ENCODE measurements at places on chromosomes 4 and X.

DNA sequence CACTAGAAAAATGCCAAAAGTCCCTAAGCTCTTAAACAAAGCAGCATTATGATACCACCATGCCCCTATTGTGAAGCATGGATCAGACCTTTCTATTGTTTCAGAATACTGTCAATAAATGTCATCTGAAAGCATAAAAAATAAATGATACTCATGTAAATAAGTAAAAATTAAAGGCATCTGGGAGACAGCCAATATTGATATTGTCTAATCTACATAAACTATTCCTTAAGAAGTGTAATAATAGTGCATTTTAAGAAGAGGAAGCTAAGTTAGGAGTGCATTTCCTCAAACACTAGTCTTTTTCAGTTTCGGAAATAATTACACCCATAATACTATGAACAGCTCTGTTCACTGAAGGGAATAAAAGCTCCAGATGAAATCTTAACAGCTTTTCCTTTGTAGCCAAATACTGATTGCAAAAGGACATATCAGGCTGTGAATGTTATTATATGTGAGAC is 181.6 kb downstream of the SPOCK3 start:
- no peak for DNase-seq

DNA sequence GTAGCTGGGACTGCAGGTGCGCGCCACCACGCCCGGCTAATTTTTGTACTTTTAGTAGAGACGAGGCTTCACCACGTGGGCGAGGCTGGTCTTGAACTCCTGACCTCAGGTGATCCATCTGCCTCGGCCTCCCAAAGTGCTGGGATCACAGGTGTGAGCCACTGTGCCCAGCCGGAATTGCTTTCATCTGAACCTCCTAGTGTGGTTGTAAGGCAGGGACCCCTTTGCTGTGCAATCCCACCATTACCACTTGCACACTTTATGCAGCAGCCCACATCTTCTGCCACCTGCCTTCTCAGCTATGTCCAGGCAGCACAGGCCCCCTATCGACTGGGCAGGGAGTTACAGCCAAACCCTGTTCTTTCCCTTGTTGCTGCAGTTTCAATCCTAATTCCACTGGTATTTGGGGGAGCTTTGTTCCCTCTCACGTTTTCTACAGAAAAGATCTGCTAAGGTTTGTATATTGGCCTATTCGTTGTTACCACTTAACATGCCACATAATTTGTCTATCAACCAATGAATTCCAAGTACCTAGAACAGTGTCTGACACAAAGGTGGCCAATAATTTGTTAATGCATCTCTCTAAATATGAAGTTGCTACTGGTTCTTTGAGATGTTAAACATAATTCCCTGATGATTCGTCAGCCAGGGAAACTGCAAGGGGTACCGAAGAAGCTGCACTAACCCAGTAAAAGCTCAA is 6.5 kb downstream of the RPL39 start:
- DNase-seq = peak; percentile 52

DNA sequence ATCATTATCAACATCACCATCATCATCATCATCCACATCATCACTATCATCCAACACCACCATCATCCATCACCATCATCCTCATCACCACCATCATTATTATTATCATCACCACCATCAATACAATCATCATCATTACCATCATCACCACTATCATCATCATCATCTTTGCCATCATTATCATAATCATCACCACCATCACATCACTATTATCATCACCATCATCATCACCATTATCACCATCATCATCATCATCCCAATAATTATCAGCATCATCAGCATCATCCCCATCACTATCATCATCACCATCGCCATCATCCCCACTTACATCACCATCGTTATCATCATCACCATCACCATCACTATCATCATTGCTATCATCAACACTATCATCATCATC is 1021.9 kb upstream of the PRKX start:
- DNase-seq = no peak

DNA sequence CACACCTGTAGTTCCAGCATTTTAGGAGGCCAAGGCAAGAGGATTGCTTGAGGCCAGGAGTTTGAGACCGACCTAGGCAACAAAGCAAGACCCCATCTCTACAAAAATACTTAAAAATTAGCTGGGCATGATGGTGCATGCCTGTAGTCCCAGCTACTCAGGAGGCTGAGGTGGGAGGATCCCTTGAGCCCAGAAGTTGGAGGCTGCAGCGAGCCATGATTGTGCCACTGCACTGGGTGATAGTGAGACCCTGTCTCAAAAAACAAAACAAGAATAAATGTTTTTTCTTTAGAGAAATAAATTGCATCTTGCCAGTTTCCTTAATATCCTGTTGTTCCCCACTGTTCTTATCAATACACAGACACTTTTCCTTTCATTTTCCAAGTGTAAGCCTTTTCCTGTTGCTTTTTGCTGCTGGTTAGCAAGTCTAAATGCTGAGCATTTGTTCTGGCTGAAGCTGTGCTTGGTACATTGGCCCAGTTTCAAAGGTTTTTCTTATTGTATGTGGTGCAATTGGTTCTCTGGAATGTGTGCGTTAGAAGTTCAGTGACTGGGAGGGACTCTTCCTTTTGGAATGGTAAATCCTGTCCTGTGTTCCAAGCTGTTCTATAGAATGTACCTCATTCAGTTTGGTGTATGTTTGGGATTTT is 98.2 kb downstream of the AFF1 start:
- DNase-seq = peak; percentile 20

DNA sequence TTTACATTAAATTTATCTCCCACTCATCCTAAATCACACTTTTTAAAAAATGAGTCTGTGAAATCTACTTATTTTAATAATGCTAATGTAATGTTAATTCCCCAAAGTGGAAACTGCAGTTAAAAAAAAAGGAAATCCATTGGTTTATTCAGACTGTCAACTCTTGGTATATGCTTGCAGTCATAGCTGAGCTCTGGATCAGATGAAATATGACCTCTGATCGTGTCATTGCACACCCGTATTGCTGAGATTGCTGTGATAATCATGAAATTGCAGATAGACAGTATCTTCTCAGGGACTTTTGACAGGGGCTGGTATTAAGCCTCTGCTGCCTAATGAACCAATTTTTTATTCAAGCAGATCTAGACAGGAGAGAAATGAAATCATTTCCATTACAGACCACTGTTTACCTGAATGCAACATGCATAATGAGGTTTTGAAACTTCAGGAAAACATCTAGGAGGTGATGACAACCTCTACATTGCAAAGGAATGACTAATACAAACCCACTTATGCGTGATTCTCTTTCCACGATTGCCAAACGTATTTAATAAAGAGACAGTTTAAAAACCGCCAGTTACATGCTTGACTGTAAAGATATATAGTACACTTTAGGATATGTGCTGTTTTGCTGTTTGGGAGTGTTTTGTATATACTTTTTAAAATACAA is 138.3 kb upstream of the PUDP start:
- DNase-seq = peak; percentile 52

DNA sequence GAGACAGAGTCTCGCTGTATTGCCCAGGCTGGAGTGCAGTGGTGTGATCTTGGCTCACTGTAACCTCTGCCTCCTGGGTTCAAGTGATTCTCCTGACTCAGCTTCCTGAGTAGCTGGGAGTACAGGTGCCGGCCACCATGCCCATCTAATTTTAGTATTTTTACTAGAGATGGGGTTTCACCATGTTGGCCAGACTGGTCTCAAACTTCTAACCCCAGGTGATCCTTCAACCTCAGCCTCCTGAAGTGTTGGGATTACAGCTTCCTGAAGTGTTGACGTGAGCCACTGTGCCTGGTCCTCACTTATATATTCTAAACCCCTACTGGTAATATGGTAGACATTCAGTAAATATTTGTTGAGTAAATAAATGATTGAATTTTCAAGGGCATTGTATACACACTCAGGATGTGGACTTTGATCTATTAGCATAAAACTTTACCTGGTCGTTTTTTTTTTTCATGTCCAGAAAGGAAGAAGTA is 33.0 kb downstream of the MTHFD2L start:
- no peak for DNase-seq

- DNase-seq = no peak
These were observed 61.5 kb downstream of the EDNRA start for GRCh38 chr4:147542229-147542990.

GRCh38 chrX:72128881-72129280 is 2.8 kb downstream of the RTL5 start:
- peak; percentile 38 for DNase-seq

DNA sequence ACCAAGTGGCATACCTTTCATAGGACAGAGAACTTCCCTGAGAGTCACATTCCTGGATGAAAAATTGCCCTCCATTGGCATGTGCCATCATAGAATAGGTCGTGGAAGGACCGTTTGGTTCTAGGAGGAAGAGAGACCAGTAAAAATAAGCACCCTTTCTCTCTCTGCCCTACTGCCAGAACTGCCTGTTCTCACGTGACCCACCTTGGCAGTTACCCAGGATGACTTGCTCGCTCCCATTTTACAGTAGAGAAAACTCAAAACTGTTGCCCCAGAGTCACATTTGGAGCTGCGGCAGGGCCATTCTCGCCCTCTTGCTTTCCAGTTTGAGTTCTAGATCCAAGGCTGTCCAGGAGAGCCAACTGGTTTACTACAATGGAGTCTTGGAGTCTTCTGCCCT is 1.1 kb upstream of the NLGN3 start:
- no peak for DNase-seq

- peak; percentile 52 for DNase-seq
These were observed 31.1 kb upstream of the WDR17 start for GRCh38 chr4:176034499-176034898.

DNA sequence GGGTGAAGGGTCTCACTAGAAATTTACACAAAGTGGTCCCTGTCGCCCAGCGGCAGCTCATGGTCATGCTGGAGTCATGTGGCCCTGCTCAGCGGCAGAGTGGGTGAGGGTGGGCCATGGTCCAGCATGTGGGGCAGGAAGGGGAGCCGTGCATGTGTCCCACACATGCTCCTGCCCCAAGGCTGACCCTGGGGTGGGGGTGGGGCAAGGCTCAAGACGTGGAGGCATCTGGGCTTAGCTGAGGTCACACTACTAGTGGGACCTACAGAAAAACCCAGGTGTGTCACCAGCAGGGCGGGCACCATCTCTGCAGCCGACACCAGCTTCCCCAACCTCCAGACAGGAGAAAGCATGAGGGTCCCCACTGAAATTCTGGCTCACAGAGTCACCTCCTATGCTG is 42.4 kb downstream of the EVC start:
- DNase-seq = no peak

DNA sequence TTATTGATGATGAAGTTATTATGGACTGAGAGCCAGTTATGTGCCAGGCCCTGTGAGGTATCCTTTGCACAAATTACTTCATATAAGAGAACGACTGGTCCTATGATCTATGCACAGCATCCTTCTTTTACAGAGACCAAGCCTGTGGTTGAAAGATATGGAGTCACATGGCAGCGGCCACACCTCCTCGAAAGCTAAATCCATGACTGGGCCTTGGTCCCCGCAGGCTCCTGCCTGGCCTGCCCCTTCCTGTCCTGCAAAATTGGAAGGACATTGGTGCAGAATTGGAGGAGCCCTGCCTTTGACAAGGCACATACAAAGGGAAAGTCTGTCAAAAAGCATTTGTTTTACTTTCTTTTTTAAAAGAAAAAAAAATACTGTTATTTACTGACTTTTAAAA is 18.3 kb downstream of the SORBS2 start:
- DNase-seq = no peak

- DNase-seq = peak; percentile 66
These were observed 34.0 kb upstream of the GYPA start for GRCh38 chr4:144174401-144175067.

DNA sequence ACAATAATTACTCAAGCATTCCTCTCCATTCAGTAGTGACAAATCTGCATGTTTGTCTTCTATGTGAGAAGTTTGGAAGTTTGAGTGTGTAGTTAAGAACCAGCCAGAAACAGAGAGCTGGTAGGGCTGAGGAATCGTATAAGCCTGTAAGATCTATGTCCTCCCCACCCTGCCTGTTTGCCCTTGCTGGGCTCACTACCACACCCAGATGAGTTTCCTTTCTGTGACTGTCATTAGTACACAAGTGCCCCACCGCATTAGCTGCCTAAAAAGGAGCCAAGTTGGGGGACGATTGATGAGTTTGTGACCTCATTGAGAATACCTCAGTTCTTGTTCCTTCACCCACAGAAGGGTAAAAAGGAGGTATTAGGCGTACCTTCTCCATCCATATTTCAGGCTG is 28.3 kb downstream of the DOCK11 start:
- no peak for DNase-seq

- DNase-seq = peak; percentile 24
These were observed at the start of gene ENPEP for GRCh38 chr4:110475881-110476818. Gene ENPEP, plus strand, starts transcription at chr4:110476155. Its CDS starts 260 bp downstream, at chr4:110476415.

- peak; percentile 38 for DNase-seq
These were observed 156.3 kb downstream of the BCOR start for GRCh38 chrX:39941332-39941920.

DNA sequence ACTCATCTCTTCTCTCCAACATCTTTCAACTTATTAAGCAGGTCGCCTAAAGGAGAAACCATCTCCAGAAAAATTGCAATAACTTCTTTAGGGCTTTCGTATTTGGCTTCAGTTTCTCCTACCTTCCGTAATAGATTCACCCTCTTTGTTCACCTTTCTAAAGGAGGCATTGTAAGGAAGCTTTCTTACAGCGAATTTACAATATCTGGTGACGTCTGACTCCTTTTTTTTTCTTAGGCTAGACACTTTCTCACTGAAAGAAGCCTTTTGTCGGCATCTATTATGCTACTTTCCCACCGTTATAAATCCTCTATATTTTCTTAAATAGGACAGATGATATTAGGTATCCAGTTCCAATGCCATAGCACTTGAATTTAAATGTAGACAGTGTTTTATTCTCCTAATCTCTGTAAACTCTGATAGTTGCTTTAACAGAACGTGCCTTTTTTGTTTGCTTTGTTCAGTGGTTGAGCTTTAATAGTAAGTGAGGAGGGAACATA is 302.4 kb downstream of the IL1RAPL1 start:
- no peak for DNase-seq

- DNase-seq = no peak
These were observed 51.6 kb downstream of the NIPAL1 start for GRCh38 chr4:48068182-48068581.

GRCh38 chr4:11593576-11594116 is 165.0 kb upstream of the HS3ST1 start:
- DNase-seq = no peak

- no peak for DNase-seq
These were observed 38.1 kb downstream of the KDR start for GRCh38 chr4:55087009-55087912.

Data from ELR (cell line).